ENCODE measurements at places on chromosomes 1 and 21. TPM values are rescaled to one million over a fixed set of nuclear protein-coding genes. Genes with fewer than 3 reads are reported as not detected.
A peak's percentile ranks its signal among the peaks of the same experiment; 100 is the strongest.

GRCh38 chr1:208787219-208787618 is 543.0 kb upstream of the PLXNA2 start:
- DNase-seq, result no peak
- H3K4me1 ChIP-seq, result no peaks in the 10 kb centered on the region

Gene ZBTB8B
- not detected for total RNA-seq

DNA sequence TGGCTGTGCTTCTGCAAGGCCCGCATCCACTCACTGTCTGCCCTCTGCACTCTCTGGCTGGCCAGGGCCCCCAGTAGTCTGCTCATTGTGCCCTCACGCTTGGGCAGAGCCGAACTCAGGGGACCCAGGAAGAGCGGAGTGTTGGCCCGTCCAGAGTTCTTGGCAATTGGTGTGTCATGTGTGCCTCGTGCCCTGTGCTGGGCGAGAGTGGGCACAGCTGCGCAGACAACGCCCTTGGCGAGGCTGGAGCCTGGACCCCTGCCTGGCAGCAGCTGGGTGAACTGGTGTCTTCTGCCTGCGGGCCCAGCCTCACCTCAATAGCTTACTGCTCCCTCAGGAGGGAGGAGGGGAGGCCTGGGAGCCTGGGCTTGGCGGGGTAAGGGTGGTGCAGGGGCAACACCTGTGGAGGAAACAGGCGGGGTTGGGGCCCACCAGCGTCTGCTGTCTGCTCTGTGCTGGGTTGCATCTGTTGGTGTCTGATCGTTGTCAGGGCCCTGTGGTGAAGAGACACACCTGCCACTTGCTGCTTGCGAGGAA is 2.1 kb downstream of the GUK1 start:
- H3K27ac ChIP-seq, result no peak overlapping the region
- DNase-seq, result no peak
- peaks cover 60% of the 10 kb centered on the region for H3K4me1 ChIP-seq
- no peaks in the 10 kb centered on the region for H3K27me3 ChIP-seq
- peaks cover 38% of the 10 kb centered on the region for H3K36me3 ChIP-seq
- peak overlapping the region; percentile 78 for H3K4me3 ChIP-seq

GRCh38 chr1:44067266-44068250 is 36.3 kb upstream of the SLC6A9 start:
- no peak overlapping the region for H3K4me3 ChIP-seq
- peaks cover 7% of the 10 kb centered on the region for H3K27me3 ChIP-seq
- no peaks in the 10 kb centered on the region for H3K36me3 ChIP-seq
- H3K4me1 ChIP-seq, result no peaks in the 10 kb centered on the region
- no peak for DNase-seq

Gene SLC44A3
- 0.27 TPM for total RNA-seq

- no peaks in the 10 kb centered on the region for H3K4me1 ChIP-seq
- no peaks in the 10 kb centered on the region for H3K36me3 ChIP-seq
- H3K27ac ChIP-seq, result no peak overlapping the region
- H3K27me3 ChIP-seq, result no peaks in the 10 kb centered on the region
- no peak for DNase-seq
Observed at GRCh38 chr1:245611251-245611650, 456.5 kb downstream of the KIF26B start.

- no peaks in the 10 kb centered on the region for H3K36me3 ChIP-seq
- DNase-seq, result no peak
- no peak overlapping the region for H3K4me3 ChIP-seq
Observed at GRCh38 chr1:6126028-6126427, 54.1 kb downstream of the CHD5 start.
